ENCODE measurements at places on chromosomes 5 and 9. TPM values are rescaled to one million over a fixed set of nuclear protein-coding genes. Genes with fewer than 3 reads are reported as not detected.

GRCh38 chr5:34915856-34916192 lies 313 bp downstream of the BRIX1 start:
- H3K4me1 ChIP-seq = peaks cover 16% of the 10 kb centered on the region
- no peak for DNase-seq
- peak overlapping the region; percentile 90 for H3K27ac ChIP-seq
- H3K36me3 ChIP-seq = no peaks in the 10 kb centered on the region
- H3K4me3 ChIP-seq = peak overlapping the region; percentile 93
- no peaks in the 10 kb centered on the region for H3K27me3 ChIP-seq

GRCh38 chr5:101673120-101673519 lies 623.0 kb downstream of the SLCO4C1 start:
- H3K27ac ChIP-seq = no peak overlapping the region
- no peaks in the 10 kb centered on the region for H3K27me3 ChIP-seq
- H3K4me3 ChIP-seq = no peak overlapping the region
- DNase-seq = no peak
- H3K4me1 ChIP-seq = peaks cover 1% of the 10 kb centered on the region

RNF208 gene
- total RNA-seq = 3.0 TPM

DNA sequence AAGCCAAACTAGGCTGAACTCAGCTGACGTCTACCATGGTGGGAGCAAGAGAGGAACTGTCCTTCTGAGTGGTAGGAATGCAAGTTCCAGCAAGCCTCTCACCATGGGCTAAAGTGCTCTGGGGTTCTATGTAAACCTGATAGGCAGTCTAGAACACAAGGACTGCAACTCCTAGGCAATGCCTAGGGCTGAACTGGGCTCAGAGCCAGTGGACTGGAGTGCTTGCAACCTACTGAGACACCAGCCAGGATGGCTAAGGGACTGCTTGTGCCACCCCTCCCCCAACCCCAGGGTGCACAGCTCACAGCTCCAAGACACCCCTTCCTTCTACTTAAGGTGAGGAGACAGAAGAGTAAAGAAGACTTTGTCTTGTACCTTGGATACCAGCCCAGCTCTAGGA lies 12.1 kb upstream of the RCL1 start:
- H3K4me1 ChIP-seq = no peaks in the 10 kb centered on the region
- H3K36me3 ChIP-seq = no peaks in the 10 kb centered on the region
- H3K4me3 ChIP-seq = no peak overlapping the region
- H3K27me3 ChIP-seq = no peaks in the 10 kb centered on the region
- no peak for DNase-seq
- H3K27ac ChIP-seq = no peak overlapping the region

IRX2 gene
- total RNA-seq = 9.1 TPM

HMCN2 gene
- 10.2 TPM for total RNA-seq

CPEB4 gene
- total RNA-seq = 52.9 TPM

DNA sequence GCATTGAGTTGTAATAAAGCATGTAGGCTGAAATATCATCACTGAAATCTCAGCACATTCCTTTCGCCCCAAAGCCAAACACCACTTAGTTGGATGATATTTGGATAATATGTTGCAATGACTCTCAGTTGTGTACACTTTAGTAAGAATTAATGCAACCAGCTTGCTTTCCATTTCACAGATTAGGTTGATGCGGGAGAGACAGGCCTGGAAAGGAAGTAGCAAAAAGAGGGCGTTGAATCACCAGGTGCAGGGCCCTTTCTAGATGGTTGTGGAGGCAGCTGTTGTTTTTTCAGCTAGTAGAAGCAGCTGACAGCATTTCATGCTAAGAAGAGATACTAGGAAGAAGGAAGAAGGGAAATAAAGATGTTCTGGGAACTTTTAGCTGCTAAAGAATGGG lies 30.9 kb downstream of the DMRT3 start:
- H3K4me3 ChIP-seq = no peak overlapping the region
- H3K27me3 ChIP-seq = no peaks in the 10 kb centered on the region
- H3K27ac ChIP-seq = no peak overlapping the region
- H3K36me3 ChIP-seq = no peaks in the 10 kb centered on the region

SPATA24 gene
- 45.2 TPM for total RNA-seq

- no peak overlapping the region for H3K4me3 ChIP-seq
- no peaks in the 10 kb centered on the region for H3K36me3 ChIP-seq
- DNase-seq = no peak
Measured at GRCh38 chr5:17831279-17831678, 197.0 kb downstream of the TAF11L14 start.

PDZD2 gene
- total RNA-seq = 83.9 TPM

DNA sequence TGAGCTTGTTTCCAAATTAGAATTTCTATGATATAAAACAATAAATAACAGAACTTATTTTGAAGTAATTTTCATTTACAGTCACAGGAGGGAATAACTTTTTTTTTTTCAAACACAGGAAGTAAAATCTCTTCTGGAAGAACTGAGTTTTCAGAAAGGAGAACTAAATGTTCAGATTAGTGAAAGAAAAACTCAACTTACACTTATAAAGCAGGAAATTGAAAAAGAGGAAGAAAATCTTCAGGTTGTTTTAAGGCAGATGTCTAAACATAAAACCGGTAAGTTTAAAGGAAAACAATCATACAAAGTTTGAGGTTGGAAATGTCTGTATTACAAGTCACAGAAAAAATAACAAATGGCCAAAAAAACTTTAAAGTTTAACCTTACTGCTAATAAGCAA lies 41.6 kb downstream of the RAB14 start:
- H3K36me3 ChIP-seq = no peaks in the 10 kb centered on the region
- no peak for DNase-seq
- no peaks in the 10 kb centered on the region for H3K27me3 ChIP-seq

DNA sequence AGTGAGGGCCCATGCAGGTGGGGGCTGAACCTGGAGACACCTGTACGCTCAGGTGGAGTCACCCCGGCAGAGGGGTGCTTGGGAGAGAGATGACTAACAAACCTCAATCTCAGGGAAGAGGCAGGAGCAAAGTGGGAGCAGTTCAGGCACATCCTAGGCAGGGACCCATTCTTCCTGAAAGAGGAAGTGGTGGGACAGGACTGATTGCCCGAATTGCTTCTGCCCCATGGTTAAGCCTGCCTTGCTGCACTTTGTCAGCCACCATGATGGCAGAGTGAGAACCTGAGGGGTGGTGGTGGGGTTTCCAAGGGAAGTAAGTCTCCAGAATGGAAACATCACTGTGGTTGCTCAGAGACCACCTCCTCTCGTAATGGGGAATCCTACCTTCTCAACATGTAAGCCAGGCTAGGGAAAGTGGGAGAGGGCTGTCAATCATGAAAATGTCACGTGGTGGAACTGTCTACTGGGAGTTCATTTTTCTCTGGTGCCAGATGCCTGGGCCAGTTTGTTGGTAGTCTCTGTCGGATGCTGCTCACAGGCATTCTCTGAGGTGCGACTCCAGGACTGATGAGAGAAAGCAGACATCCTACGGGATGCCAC lies 150.4 kb downstream of the HSPA4 start:
- no peaks in the 10 kb centered on the region for H3K36me3 ChIP-seq
- H3K4me3 ChIP-seq = no peak overlapping the region
- DNase-seq = no peak
- H3K27me3 ChIP-seq = no peaks in the 10 kb centered on the region
- H3K27ac ChIP-seq = no peak overlapping the region

DNA sequence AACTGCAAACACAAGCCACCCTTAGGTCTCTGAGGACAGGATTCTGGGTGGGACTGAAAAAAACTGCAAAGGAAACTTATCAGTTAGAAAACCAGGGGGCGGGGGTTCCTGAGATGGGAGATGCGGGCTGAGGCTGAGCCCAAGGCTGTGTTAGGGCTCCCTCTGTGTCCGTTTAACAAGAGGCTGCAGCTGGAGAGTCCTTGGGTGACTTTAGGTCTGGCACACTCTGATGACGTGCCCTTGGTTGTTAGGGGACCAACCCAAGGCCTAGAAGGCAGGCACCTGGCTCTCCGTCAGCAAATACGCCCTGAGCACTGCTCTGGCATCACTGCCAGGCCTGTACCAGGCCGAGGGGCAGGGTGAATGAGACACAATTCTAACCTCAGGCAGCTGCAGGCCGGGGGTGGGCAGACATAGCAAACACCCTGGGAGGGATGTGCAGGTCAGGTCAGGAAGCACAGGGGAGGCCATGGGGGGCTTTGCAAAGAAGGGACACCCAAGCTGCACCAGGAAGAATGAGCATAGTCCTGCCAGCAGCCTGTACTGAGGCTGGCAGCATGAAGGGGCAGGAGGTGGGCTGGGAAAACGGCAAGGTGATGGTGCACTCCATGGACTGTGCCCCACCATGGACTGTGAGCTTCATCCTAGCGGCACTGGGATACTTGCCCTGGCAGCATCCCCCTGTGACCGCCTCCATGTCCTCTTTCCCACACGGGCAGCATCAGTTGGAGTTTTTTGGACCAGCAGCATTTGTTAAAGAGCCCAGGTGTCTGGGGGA lies 137.9 kb downstream of the GABBR2 start:
- H3K36me3 ChIP-seq = no peaks in the 10 kb centered on the region
- DNase-seq = no peak
- no peaks in the 10 kb centered on the region for H3K27me3 ChIP-seq
- H3K27ac ChIP-seq = no peak overlapping the region

Data from testis (tissue), 5 donors.